ENCODE measurements at places on chromosomes 4 and X. TPM values are rescaled to one million over a fixed set of nuclear protein-coding genes. Genes with fewer than 3 reads are reported as not detected.

DNA sequence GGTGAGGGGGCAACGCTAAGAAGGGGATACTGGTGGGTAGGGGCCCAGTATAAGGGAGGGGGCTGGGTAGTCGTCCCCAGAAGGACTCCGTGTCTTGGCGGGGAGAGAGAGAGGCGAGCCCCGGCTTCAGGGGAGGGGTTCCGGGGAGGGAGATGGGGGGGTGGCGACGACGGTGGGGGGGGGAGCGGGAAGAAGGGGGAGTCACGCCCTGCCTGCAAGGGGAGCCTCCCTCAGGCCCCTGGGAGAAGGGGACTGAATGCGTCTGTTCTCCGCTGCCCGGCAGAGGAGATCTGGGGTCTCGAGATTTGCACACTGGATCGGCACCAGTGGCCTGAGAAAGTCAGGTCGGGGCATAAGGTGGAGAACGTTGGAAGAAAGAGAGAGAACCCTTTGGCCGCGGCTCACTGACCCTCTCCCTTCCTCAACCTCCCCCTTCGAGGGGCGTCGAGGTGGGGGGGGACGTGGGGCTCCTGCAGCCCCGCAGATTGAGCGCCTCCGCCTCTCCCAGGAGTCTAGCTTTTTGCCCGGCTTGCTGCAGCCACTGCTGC, 609 bp upstream of the BCORL1 start:
- no peak for DNase-seq
- no peaks in the 10 kb centered on the region for H3K36me3 ChIP-seq
- peaks cover 7% of the 10 kb centered on the region for H3K4me1 ChIP-seq
- no peak overlapping the region for H3K27ac ChIP-seq
- no peaks in the 10 kb centered on the region for H3K27me3 ChIP-seq
- no peak overlapping the region for H3K4me3 ChIP-seq

- peak overlapping the region; percentile 69 for H3K27ac ChIP-seq
- H3K4me3 ChIP-seq, result no peak overlapping the region
- H3K27me3 ChIP-seq, result no peaks in the 10 kb centered on the region
- no peaks in the 10 kb centered on the region for H3K4me1 ChIP-seq
- DNase-seq, result peak; percentile 66
Measured at GRCh38 chr4:95129821-95130311, 372.1 kb downstream of the BMPR1B start.

DNA sequence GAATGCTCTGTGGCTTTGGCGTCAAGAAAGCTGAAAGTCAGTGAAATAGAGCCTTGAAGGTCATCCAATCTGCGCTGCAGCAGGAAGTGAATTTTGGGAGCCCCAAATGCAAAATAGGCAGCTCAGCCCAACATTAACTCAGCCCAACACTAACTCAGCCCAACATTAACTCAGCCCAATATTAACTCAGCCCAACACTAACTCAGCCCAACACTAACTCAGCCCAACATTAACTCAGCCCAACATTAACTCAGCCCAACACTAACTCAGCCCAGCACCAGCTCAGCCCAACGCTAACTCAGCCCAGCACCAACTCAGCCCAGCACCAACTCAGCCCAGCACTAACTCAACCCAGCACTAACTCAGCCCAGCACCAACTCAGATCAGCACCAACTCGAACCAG, 71.5 kb downstream of the SORBS2 start:
- H3K27ac ChIP-seq, result peak overlapping the region; percentile 47
- DNase-seq, result no peak
- H3K4me1 ChIP-seq, result no peaks in the 10 kb centered on the region
- H3K4me3 ChIP-seq, result no peak overlapping the region
- H3K36me3 ChIP-seq, result no peaks in the 10 kb centered on the region
- H3K27me3 ChIP-seq, result no peaks in the 10 kb centered on the region

- H3K27ac ChIP-seq, result no peak overlapping the region
- H3K27me3 ChIP-seq, result no peaks in the 10 kb centered on the region
- no peaks in the 10 kb centered on the region for H3K36me3 ChIP-seq
- H3K4me1 ChIP-seq, result no peaks in the 10 kb centered on the region
- DNase-seq, result no peak
- no peak overlapping the region for H3K4me3 ChIP-seq
Measured at GRCh38 chrX:13891377-13892140, 74.7 kb upstream of the GPM6B start.

Gene CETN2
- 23.5 TPM for total RNA-seq

Gene PTCHD1
- 0.20 TPM for total RNA-seq

Gene SNCA
- 8.5 TPM for total RNA-seq
